ENCODE measurements at places on chromosomes 6 and 20. TPM values are rescaled to one million over a fixed set of nuclear protein-coding genes. Genes with fewer than 3 reads are reported as not detected.

DNA sequence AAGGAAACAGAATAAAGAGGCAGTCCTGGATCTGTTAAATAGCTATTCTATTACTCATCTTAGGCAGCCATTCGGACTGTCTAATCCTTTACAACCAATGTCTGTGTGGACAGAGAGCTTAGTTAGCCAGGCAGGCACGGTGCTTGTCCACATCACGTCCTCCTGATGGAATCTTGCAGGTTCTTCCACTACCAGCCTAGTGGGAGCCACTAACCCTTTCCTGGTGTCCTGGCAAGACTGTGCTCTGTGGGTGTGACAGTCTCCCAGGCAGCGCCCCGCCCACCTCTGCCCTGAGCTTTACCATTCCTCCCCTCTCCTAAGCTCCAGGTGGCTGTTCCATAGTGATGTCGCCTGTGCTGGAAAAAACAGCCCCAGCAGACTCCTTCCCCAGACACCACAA lies 78.3 kb upstream of the CLDN20 start:
- peak; percentile 34 for DNase-seq

The EGFL8 gene
- total RNA-seq = 0.50 TPM

- DNase-seq = no peak
These were observed 246.3 kb upstream of the PREP start for GRCh38 chr6:105649192-105649591.

The MAFB gene
- total RNA-seq = 0.47 TPM

DNA sequence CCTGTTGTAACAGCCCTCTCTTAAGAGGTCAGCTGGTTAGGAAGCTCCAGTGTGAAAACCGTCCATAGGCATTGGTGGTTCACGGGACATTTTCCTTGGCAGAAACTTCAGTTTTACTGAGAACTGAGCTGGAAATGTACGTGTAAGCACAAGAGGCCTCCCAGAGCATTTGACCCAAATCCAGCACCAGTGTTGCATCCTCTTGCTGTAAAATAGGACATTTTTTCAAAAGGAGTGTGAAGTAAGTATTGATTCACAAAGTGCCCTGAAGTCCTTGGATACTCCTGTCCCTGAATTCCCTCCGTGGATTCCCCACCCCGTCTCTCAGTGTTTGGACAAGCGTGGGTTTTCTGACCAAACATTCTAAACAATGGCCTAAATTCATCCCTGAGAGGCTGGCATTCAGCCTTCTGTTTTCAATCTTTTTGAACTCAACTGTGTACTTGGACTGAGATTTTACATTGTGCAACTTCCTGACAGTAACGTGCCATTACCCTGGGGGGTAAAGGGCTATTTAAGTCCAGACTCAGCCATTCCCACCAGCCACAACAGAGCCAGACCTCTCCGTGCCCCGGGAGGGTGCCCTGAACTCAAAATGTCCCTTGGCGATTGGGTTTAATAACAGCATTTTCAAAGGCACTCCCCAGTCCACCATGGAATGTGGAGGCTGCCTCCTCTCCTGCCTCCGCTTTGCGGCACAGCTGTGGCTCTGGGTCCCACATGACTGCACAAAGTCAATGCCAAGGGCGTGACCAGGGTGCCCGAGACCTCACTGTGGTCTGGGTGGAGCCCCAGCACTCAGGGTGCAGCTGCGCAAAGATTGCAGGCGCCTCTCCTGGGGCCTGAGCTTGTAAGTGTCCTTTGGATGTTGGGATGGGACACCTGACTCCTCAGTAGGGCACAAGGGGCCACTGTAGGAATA lies 92.7 kb upstream of the AFDN start:
- DNase-seq = no peak

- peak; percentile 54 for DNase-seq
These were observed 104.1 kb upstream of the TRAF3IP2 start for GRCh38 chr6:111709615-111710398.

GRCh38 chr20:37185686-37186085 lies 6.3 kb upstream of the MROH8 start:
- DNase-seq = no peak

GRCh38 chr6:153525998-153526397 lies 394.9 kb upstream of the RGS17 start:
- no peak for DNase-seq

- DNase-seq = peak; percentile 54
These were observed 80.2 kb downstream of the PREP start for GRCh38 chr6:105322499-105323225.

The GRM1 gene
- not detected for total RNA-seq

DNA sequence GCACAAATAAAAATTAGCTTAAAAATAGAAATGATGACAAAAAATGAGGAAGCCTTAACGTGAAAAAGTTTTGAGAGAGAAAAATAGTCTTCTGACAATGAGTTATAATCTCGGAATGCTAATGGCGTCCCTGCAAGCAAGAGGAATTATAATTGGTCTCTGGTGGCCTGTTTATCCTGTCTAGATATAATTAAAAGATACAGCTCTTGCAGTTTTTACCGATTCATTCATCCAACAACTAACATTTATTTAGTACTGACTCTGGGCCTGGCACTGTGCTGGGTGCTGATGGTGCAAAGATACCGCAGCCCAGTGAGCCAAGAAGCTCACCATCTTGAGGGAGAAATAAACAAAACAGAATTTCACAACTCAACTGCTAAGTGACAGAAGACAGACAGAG lies 31.6 kb upstream of the ANKRD60 start:
- no peak for DNase-seq

- no peak for DNase-seq
These were observed 4.5 kb upstream of the FOXC1 start for GRCh38 chr6:1605004-1605892.

GRCh38 chr6:34839666-34840352 lies 47.9 kb downstream of the BLTP3A start:
- no peak for DNase-seq

- peak; percentile 24 for DNase-seq
These were observed 1.6 kb downstream of the ZMYND8 start for GRCh38 chr20:47354714-47355488.

DNA sequence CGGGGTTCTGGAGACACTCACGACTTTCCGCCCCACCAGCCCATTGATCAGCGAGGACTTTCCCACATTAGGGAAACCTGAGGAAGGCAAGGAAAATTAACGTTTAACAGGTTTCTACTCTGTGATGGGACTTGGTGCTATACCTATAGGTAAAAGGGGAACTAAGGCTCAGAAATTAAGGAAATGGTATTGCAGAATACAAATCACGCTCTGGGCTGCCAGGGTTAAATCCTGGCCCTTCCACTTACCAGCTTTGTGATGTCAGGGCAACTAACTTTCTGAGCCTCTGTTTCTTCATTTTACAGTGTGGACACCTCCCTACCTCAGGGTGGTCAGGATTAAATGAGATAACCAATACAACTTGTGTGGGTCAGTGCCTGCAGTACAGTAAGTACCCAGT lies 8.8 kb downstream of the GNL1 start:
- DNase-seq = no peak

The OPRL1 gene
- total RNA-seq = 0.50 TPM

DNA sequence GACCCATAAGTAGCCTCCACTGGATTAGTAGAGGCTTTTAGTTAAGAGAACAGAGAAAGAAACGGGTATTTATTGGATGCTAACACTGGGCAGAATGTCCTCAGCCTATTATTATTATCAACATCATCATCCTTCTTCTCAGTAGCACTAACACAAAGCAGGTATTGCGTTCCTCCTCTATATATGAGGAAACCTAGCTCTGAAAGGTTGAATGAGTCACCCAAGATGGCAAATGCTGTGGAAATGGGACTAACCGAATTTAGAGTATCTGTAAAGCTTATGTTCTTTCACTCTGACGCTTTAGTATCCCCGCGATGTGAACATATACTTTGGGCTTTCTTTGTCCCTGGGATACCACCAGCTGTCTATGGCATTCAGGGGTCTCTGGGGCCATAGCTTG lies 77.0 kb downstream of the ADTRP start:
- DNase-seq = peak; percentile 79

DNA sequence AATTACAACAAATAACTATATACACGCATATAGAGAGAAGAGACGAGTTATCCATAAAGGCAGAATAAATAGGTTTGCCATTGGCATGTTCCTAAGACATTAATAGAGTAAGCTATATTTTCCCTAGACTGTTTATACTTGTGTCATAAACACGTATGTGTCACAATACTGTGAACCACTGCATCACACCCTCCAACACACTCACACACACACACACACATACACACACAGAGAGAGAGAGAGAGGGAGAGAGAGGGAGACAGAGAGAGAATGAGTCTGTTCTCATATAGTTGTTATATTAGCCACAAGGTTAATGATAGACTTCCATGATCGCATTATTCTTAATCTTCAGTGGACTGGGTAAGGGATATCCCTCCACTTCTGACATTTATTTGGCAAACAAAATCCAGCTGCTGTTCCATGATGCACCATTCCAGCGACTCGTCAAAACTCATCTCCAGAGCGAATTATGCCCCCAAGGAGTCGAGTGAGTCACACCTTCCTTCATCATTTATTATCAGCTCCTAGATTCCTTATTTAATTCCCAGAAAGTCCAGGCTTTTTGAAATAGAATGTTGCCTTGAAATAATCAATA lies 82.8 kb upstream of the HIVEP1 start:
- no peak for DNase-seq

GRCh38 chr20:52305858-52306257 lies 114.3 kb upstream of the ZFP64 start:
- DNase-seq = no peak

GRCh38 chr6:167235005-167235404 lies 56.1 kb upstream of the UNC93A start:
- no peak for DNase-seq

- DNase-seq = peak; percentile 27
These were observed 14.9 kb upstream of the FAM210B start for GRCh38 chr20:56343861-56344381.

The CYP39A1 gene
- total RNA-seq = 1.8 TPM

DNA sequence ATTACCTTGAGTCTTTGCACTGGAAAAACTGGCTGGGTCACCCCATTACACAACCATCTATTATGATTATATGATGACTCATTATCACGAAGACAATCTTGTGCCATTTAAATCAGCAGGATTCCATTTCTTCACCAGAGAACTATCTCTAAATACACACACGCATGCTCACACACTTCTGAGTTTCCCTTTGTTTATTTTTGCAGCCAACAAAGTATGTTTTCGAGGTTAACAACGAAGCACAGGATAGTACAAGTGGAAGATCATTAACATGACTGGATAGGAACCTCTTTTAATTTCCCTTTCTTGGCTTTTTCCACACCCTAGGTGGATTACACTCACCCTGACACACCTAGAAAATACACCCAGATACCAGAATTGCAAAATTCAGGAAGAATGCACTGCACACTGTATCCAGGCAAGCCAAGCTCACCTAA lies 18.9 kb downstream of the PERP start:
- peak; percentile 95 for DNase-seq

DNA sequence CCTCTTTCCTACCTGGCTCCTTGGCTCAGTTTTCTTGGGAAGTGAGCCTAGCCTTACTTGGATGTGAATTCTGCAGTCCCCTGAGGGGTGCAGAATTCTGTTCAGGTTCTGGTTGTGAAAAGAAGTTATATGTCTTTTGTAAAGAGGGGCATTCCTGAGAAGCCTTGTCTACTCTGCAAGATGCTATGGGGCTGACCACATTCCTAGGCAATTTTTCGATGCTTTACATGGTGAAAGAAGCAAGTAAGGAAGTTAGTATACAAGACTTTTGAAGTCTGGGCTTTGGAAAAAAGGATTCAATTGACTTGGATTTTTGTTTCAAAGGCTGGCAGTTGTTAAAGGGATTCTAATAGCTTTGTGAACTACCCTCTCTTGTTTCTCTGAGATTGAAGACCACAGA lies 167.9 kb upstream of the STMND1 start:
- no peak for DNase-seq

GRCh38 chr6:118843685-118844390 lies 50.1 kb upstream of the ASF1A start:
- no peak for DNase-seq

DNA sequence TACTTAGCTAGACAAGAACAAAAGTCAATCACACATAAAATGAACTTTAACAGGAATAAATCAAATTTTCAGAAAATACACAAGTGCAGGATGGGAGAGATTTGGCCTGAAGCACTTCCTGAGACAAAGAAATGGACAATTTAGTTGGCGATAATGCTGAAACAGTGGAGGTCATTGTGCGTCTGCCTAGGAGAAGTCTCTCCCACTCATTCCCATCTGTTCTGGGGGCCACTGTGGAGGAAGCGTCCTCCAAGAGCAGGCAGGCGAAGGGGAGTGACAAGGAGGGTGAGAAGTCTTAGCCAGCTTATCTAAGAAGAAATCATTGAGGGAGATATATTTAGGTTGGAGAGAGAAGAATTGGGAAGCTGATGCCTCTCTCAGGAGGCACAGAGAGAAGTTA lies 10.2 kb upstream of the TMEM242 start:
- DNase-seq = no peak

The SLC22A2 gene
- not detected for total RNA-seq

GRCh38 chr6:12968290-12968689 lies 251.7 kb downstream of the PHACTR1 start:
- DNase-seq = no peak
